ENCODE measurements at places on chromosomes 7 and 10.

DNA sequence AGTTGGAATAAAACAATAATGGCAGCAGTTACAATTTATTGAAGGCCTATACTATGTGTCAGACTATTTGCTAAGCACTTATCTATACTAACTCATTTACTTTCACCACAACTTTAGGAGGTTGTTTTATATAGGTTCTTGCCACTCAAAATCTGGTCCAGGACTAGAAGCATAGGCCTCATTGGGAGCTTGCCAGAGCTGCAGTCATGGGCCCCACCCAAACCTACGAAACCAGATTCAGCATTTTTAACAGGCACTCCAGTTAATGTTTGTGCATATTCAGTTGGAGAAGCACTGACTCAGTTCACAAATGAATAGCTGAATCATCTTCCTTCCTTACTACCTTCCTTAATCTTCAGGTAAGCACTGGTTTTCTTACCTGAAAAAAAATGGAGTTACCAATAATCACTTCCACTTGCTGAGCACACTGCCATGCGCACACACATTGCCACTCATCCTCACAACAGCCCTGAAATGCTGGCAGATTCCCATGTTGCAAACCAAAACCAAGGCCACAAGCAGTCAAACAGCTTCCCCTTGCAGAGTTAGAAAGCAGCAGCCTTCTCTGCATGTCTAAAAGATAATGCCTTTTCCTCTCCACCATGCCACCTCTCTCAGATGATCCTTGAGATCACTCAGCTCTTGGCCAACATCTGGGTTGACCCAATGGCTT lies 122.4 kb downstream of the SLC16A9 start:
- no peak for DNase-seq

DNA sequence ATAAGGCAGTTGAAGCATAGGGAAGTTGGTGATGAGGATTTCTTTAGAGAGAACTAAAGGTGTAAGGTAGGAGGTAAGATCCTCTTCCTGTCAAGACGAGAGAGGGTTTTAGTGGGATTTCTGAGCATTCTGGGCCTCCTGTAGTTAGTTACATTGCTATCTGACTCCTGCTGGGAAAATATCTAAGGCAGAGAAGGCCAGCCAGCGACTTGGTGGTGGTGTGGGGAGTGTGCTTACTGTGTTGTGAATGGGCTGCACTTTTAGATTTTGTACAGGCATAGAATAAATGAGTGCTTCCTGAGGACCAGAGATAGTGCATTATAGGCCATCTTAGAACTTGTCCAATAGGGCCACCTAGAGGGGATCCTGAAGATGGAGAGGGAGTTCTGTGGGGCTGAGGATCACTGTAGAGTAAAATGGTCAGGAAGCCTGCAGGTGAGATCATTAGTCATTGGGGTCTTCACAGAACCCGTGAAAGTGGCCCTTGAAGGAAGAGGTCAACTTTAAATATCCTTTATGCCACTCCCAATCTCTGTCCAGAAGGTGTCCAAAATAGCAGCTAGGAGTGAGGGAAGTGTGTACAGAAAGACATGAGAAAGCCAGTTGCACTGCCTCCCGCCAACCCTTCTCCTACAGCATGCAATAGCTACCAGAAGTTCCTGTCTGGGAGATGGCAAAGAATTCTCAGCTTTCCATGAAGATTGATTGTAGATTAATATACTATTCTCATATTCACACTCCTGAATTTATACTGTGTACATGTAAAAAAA lies 266.6 kb downstream of the POLR1F start:
- DNase-seq, result no peak

DNA sequence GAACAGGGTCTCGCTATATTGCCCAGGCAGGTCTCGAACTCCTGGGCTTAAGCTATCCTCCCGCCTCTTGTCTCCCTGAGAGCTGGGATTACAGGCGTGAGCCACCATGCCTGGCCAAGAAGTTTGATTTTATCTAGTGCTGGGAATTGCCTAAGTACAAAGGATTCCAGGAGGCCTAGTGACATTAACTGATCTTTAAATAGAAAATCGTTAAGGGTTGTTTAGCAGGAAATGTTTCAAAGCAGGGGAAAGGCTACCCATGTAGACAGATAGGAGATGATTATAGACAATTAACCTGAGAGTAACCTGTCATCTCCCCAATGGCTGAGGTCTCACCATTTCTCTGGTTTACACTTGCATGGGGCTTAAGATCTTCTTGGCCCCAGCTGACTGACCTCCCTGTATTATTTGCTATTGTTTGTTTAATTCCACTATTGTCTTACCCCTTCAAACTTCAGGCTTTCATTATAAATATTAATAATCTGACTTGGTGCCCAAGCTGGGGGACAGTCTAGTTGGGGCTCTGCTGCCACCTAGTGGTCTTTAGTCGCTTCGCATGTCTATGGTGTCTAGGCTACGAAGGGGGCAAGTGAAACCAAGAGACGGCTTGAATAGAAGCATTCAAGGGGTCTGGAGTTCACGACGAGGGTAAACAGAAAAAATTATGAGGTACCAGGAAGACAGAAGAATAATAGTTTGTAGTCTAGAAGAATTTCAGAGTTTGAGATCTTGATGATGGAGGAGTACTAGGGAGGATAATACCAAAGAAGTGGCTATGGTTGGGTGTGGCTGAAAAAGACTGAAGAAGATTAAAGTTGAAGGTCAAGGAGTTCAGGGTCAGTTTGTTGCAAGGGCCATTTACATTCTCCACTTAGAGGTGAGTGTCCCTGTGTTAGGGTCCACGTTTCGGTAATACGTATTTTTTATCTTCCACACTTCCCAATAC lies 40.4 kb upstream of the BPGM start:
- no peak for DNase-seq

- no peak for DNase-seq
Observed at GRCh38 chr10:86191166-86191565, 175.4 kb downstream of the GRID1 start.

DNA sequence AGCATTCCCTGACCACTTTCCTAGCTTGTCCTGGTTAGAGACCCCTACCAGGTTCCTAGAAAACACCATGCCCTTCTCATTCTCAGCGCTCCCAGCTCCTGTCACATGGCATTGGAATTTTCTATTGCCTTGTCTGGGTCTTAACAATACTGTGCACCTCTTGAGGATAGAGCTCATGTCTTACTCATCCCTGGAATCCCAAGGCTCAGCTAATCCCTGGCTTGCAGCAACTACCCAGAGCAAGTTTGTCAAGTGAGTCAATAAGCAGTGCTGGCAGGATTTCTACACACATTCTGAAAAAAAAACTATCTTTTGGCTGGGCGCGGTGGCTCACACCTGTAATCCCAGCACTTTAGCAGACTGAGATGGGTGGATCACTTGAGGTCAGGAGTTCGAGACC lies 11.7 kb upstream of the PRDX3 start:
- no peak for DNase-seq

GRCh38 chr10:86798025-86798424 lies 41.6 kb downstream of the BMPR1A start:
- no peak for DNase-seq

GRCh38 chr10:116765648-116766081 lies 23.3 kb upstream of the HSPA12A start:
- no peak for DNase-seq

GRCh38 chr7:2433713-2434550 lies 30.5 kb downstream of the CHST12 start:
- DNase-seq, result no peak

- no peak for DNase-seq
Observed at GRCh38 chr10:13106387-13107045, 6.6 kb downstream of the OPTN start.

DNA sequence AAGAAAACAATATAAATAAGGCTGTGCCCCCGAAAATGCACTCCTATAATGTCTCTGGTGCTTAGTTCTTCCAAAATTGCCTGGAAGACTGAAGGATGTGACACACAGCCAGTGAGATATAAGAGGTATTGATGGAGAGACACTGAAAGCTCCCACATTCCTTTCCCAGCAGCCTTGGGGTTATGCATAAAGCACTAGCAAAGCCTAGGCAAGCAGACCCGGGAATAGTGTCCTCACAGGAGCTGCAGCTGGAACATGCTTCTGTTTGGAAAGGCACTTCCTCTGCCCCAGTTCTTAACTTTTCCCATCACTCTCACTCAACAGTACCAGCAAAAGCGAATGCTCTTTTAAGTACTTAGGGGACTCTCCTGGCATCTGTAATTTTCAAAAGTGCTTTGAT lies 178.0 kb downstream of the AMPH start:
- no peak for DNase-seq

DNA sequence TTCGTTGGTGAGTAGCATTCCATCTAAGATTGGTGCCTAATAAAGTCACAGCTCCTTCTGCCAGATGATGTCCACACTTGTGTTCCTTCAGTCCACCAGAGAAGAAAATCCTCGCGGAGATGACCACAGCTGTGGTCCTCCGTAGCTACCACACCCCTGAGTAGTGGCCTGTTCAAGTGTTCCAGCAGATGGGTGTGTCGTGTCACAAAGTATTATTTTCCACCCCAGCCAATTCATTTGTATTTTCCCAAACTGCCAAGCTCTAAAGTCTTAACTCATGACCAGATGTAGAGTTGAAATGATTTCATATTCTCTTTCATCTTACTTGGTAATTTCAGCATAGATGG lies 251.3 kb upstream of the TCF7L2 start:
- no peak for DNase-seq

DNA sequence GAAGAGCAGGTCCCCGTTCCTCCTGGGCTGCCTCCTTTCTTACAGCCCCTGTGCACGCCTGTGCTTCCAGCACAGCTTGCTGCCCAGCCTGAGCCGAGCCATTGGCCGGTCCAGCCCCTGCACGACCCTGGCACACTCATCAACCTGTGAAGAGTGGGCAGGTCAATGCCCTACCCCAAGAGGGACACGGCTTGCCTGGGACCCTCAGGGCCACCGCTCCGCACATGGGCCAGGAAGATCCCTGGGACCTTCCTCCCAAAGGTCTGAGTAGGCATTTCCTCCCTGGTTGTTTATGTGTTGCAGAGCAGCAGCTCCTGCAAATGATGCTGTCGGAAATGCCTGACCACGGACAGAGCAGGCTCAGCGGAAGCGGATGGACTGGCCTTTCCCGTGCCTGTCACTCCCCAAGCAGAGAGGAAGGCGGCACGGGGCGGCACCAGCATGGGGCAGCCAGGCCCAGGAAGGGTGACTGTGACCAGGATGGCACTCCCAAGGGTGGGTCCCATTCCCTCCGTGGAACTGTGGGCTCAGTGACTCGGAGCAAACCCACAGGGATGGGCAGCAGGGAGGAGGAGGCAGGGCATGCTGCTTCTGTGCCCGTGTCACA lies 252.5 kb downstream of the TNS3 start:
- no peak for DNase-seq

GRCh38 chr7:93895859-93896600 lies 5.5 kb upstream of the TFPI2 start:
- DNase-seq, result no peak

GRCh38 chr10:71443676-71444075 lies 47.0 kb downstream of the CDH23 start:
- no peak for DNase-seq

- no peak for DNase-seq
Observed at GRCh38 chr7:135645296-135645904, 16.9 kb upstream of the STMP1 start.

DNA sequence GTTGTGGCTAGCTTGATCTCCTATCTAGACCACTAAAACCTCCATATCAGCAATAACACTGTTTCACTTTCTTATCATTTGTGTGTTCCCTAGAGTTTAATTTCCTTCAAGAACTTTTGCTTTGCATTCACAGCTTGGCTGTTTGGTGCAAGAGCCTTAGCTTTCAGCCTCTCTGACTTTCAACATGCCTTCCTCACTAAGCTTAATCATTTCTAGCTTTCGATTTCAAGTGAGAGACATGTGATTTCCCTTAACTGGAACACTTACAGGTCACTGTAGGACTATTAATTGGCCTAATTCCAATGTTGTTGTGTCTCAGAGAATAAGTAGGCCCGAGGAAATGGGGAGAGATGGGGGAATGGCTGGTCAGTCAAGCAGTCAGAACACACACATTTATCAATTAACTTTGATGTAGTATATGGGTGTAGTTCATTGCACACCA lies 10.6 kb upstream of the BPGM start:
- peak; percentile 73 for DNase-seq

GRCh38 chr7:133275446-133276095 lies 22.7 kb downstream of the EXOC4 start:
- no peak for DNase-seq

DNA sequence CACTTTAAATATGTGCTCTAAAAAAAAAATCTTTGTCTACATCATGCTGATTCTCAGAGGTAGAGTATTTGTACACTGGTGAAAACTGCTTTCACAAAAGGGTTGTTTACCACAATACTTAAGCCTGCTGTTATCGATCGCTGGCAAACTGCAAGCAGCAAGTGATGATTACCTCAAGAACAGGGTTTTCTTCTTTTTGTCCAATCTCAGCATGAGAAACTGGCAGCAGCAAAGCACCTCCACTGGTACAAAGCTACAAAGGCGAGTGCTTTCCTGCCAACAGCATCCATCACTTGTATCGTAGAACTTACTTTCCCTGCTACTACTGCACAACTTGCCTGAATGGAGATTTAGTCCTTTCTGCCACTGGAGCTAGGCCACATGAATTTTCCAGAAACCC lies 276.5 kb downstream of the DGKB start:
- DNase-seq, result no peak

DNA sequence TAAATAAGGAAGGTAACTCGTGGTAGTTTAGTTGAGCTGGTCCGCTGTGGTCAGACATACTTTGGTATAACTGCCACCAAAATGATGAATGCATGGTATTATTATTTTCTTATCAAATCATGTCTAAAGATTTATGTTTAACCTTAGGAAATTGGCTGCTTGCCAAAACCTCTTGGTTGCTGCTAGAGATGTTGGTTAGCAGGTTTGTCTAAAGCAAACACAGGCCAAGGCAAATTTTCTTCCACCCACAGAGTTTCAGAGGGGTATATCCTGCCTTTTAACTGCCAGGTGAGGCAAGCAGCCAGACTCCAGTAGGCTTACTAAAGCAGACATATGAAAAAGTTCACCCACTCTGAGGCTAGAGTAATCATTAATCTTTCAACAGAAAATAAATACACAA lies 101.4 kb downstream of the SEMA3E start:
- DNase-seq, result peak; percentile 38

GRCh38 chr7:124032369-124033094 lies at the start of gene TMEM229A:
TMEM229A (minus strand) TSS chr7:124033067; CDS start chr7:124033003, 64 bp downstream.
- no peak for DNase-seq

- DNase-seq, result no peak
Observed at GRCh38 chr7:22397981-22398380, 41.0 kb upstream of the RAPGEF5 start.

- no peak for DNase-seq
Observed at GRCh38 chr10:69863580-69863979, 61.9 kb downstream of the COL13A1 start.

- no peak for DNase-seq
Observed at GRCh38 chr7:141497391-141497790, 53.8 kb upstream of the AGK start.

GRCh38 chr7:148941598-148942275 lies 57.6 kb upstream of the EZH2 start:
- no peak for DNase-seq

DNA sequence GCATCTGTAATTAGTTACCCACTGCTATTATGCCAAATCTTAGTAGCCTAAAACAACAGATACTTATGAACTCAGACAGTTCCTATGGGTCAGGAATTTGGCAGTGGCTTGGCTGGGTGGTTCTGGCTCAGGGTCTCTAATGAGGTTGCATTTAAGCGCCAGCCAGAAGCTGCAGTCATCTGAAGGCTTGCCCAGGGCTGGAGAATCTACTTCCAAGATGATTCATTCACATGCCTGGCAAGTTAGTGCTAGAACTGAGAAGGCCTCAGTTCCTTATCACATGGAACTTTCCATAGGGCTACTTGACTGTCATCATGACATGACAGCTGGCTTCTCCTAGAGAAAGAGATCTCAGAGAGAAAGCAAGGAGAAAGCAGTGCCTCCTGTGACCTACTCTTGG lies 121.3 kb downstream of the AVL9 start:
- no peak for DNase-seq

All from GM12878 (cell line).